Inflammatory macrophage (primary cell): ENCODE measurements at places on chromosomes 7 and 10.

GRCh38 chr7:79506481-79506880, 53.0 kb upstream of the MAGI2 start:
- no peak for DNase-seq

- no peak for DNase-seq
Observed at GRCh38 chr7:134992626-134993179, 6.4 kb downstream of the AGBL3 start.

DNA sequence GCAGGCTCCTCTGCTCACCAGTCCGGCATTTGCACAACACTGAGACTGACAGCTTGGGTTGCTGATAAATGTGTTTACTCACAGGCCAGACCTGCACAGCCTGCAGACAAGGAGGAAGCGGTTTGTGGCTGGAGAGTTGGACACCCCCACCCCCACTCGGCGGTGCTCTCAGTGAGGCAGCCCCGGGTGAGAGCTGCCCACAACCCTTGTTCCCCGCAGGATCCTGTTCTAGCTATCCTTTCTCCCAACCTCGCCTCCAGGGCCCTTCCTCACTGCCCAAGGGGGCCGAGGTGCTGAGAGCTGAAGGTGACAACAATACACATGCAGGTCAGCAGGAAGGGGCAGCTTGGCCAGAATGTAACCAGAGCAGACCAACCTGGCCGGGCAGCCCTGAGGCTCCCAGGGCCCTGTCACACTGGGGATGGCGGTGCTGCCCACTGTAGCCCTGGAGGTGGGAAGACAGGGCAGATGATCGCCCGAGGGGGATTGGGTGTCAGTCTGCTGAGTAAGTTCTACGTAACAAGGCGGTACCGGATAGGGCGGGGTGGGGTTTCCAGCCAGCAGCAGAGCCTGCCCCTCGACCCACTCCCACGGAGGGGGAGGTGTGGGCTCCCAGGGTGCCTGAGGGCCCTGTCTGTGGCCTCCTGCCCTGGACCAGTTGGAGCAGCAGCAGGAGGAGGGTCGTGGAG, 2.1 kb upstream of the ADAM8 start:
- DNase-seq: peak; percentile 71

DNA sequence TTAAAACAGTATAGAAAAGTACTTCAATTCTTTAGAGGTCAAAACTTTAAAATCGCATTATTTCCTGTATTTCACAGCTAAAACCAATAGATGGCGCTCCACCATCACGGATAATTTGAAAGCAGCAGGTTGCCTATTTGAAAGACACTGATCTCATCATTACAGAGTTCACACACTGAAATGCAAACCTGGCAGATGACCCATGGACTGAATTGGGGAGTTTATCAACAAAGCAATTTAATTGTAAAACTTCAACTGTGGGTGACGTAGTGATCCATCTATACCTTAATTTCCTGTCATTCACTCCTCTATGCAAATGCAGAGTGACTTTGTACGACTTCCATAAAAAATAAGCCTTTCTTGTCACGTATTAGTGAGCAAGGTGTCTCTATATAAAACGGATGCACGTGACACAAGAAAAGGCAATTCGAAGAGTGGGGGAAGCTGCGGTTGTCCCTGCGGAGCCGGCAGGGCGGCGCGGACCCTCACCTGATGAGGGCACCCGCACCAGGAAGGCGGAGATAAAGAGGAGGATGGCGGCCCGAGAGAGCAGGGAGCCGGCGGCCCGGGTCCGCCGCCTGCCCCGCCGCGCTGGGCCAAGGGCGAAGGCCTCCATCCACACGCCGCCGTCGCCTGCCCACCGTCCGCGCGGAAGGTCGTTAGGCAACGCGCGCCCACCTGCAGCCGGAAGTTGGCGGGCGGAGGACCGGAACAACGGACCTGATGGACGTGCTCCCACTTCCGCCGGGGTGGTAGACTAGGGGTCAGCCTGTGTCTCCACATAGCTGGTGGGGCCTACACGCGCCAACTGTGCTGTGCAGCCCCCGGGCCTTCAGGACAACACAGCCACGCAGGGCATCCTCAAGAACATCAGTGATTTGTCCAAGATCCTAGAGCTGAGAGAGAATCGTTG, at the start of gene ZPBP:
Gene ZPBP (minus strand): TSS at position 668 of the 913 bp plus-strand sequence. CDS start 52 bp downstream, at position 616.
- DNase-seq: peak; percentile 77

DNA sequence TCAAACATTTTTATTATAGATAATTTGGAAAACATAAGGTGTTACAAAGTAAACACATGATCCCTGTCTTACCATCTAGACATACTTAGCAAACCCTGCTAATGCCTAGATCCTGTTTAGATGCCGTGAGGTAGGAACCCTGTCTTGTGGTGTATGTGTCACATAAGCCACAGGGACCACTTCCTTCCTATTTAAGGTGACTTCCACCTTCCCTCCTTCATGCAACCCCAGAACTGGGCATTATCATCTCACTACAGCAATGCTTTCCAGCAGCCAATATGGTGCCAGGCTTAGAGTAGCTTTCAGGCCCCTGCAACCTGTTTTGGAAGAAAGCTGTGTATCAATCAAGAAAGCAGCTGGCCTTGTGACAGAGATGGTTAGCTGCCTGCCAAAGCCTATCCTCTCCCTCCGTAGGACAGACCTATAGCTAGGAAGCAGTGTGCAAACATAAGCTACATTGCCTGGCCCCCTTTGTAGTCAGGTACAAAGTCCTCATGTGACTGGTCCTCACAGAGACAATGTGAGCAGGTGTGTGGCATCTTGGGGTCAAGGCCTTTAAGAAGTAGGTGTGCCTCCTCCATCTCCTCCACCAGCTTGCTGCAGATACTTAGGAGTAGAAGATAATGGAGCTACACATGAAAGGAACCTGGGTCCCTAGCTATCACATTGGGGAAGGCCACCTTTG, 146.8 kb downstream of the SPAG6 start:
- DNase-seq: no peak

- no peak for DNase-seq
Observed at GRCh38 chr7:84372155-84372621, 177.6 kb upstream of the SEMA3A start.

DNA sequence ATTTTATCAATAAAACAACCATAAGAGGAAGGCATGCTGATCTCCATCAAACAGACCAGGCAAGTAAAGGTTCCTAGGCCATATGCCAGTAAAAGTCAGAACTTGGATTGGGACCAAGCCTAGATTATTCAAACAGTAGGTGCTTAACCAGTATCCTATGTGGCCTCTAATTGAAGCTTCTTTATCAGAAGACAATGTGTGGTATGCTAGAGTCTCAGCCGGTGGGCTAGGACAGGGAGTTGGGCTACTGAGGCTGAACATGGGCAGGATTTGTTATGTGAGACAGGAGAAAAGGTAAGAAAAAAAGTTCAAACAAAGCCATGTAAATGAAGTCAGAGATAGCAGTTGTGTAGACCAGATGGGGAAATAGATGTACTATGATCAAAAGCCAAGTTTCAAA, 413.7 kb upstream of the GHITM start:
- DNase-seq: no peak

GRCh38 chr7:16918288-16918895, 36.6 kb upstream of the AGR3 start:
- peak; percentile 57 for DNase-seq

DNA sequence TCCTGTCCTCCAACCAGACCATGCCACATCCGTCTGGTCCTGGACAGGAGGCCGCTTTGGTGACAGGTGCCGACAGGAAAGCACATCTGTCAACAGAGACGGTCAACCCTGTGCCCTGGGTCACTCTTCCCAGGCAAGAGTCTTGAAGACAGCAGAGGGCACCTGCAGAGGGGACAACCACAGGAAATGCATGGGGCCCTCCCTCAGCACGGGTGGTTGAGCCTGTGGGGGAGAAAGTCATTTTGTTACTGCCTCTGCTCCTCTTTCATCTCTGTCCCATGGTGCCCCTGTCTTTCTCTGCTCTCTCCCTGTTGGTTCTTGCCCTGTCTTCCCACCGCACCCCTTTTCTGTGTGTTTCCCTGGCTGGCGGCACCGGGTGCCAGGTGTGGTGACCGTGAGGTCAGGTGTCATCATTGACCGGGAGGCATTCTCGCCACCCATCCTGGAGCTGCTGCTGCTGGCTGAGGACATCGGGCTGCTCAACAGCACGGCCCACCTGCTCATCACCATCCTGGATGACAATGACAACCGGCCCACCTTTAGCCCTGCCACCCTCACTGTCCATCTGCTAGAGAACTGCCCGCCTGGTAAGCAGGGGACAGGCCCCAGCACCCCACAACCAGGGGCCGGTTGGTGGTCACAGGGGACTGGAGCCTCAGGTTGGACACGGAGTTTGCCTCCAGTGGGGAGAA, 17.6 kb upstream of the VSIR start:
- DNase-seq: no peak

DNA sequence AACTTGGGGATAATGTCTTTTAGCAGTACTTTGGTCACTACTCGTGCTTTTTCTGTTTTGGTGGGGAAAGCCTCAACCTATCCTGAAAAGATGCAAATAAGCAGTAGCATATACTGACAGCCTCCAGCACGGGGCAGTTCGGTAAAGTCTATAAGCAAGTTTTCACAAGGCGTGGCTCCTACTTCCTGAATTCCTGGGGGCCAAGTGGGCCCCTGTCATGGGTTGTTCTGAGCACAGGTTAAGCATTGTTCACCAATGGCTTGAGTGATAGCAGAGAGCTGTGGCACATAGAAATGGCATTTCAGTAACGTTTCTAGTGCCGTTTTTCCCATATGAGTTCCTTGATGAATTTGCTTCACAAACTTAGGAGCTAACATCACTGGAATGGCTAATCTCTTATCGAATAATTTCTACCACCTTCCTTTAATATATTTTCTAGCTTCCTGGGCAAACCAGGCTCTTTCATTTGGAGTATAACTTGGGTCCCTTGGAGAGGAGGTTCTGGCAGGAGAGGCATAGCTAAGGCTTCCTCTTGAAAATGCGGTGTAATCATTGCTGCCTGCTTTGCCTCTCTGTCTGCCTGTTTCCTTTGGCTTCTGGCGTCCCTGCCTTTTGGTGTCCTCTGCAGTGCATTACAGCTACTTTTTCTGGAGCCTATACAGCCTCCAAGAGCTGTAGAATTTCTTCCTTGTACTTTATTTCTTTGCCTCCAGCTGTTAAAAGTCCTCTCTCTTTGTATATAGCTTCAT, 11.7 kb upstream of the ZNF239 start:
- DNase-seq: no peak

DNA sequence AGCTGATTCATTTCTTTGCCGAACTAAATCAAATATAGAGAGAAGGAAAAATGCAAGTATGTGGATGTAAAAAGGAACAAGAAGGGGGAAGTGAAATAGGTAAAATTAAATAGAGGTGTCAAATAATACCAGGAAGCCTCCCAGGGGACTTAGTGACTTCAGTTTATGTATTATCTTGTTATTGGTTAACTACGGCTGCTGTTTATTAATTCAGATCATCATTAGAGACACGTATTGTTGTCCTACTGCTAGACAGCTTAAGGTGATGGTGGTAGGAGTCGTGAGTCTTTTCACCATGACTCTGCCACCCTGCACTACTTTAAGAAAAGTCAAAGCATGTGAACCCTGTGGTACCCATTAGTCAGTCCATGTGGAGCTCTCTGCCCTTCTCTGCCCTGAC, 289.1 kb downstream of the PRKG1 start:
- DNase-seq: no peak

GRCh38 chr10:31590023-31590800, 271.2 kb downstream of the ZEB1 start:
- peak; percentile 53 for DNase-seq

DNA sequence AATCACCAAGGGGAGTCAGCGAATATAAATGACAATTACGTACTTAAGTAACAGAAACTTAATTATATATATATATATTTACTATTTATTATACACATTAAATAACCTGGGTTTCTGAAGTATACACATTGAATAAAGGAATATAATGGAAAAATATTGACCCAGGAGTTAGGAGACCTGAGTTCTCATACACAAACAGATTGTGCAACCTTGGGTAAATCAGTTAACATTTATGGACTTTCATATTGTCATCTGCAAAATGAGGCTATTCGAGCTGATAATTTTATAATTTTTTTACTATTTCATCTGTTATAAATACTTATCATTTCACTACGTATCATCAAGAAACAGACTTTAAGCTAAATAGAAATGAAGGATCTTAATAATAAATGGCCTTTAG, 75.1 kb upstream of the SRRM3 start:
- DNase-seq: no peak

DNA sequence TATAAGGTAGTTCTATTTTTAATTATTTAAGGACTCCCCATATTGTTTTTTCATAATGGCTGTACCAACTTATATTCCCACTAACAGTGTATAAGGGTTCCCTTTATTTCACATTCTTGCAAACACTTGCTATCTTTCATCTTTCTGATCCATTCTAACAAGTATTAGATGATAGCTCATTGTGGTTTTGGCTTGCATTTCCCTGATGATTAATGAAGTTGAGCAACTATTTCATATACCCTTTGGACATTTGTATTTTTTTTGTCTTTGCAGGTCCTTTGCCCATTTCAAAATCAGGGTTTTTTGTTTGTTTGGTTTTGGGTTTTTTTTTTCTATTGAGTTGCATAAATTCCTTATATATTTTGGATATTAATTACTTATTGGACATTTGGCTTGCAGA, 107.2 kb downstream of the EPC1 start:
- DNase-seq: peak; percentile 7

- no peak for DNase-seq
Observed at GRCh38 chr7:156157409-156158012, 345.2 kb upstream of the SHH start.

- DNase-seq: no peak
Observed at GRCh38 chr7:40490603-40490924, 355.8 kb downstream of the SUGCT start.

DNA sequence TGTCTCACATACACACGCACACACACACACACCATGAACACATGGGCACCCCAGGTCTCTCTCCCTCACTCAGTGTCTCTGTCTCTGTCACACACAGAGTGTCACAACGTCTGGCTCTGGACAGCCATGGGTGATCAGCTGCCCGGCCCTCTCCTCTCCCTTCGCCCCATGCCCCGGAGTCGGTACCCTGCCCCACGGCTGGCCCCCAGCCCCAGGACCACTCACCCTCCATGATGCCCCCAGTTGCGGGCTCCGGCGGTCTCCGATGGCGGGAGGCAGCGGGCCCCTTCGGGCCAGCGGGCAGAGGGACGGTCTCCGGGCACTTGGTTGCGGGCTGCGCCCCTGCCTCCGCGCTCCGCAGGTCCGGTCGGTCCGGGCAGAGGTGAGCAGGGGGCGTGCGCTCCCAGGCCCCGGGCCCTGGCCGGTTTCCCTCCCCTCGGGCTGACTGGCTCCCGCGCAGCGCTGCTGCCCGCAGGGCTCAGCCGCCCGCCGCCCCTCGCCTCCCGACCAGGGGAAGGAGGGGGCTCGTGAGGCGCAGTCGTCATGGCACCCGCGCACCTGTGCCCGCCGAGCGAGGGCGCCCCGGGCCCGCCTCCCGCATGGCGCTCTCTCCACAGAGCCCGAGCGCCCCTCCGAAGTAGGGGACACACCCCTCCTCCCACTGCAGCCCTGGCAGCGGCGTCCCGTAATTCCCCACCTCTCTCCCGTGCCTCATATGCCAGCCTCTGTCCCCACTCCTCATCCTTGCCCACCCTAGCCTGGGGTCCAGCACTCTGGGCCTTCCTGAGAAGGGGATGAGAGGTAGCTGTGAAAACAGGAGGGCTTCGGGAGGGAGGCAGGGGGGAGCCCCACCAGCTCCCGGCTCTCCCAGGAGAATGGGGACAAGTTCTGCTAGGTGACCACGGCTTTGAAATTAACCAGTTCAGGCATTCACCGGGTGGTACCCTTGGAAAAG, at the start of gene NPFFR1:
Gene NPFFR1 (minus strand): TSS at position 560 of the 955 bp plus-strand sequence. CDS start 328 bp downstream, at position 232.
- DNase-seq: no peak
